T-cell (primary cell): ENCODE measurements at places on chromosomes 12 and 14.

DNA sequence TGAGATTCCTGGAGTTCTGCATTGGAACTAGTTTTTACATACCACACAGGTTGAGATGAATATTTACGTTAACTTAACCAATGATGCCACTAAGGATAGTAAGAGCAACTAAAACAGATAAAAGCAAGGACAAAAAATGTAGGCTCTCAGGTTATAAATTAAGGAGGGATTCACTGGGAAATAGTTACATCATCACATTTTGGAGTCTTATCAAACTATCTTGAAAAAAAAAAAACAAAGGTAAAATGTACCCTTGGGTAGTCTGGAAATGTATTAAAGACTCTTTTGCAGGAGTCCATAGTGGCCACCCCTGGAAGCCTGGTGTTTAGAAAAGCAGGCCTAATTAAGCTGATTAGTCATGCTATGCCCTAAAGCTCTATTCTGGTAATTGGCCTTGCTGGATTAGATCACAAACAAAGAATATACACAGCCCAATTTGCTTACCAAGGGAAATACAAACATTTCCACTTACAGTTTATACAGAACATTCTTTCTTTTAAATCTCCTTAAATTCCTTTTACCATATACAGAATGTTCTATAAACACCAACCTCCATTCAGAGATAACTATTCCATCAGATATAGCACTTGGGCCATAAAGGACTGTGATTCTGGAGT is 39.3 kb downstream of the SLC25A47 start:
- DNase-seq = no peak

DNA sequence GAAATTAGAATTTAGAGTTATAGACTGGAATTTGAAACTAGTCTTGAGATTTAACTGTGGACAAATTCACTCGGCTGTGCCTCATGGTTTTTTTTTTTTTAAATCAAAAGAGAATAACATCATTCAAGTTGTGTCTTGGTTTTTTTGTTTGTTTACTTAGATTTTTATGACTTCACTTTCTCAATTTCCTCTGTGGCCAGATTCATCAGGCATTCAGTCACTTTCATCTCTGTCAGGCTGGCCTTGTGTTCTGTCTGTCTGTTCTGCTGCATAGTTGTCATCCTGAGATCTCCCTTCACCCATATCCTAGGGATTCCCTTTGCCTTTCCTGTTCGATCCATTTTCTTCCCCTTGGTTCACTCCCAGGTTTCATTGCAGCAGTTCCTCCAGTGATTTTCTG is 10.0 kb downstream of the MARK3 start:
- DNase-seq = no peak

GRCh38 chr12:123853396-123854070 is 91.4 kb downstream of the DNAH10 start:
- no peak for DNase-seq

DNA sequence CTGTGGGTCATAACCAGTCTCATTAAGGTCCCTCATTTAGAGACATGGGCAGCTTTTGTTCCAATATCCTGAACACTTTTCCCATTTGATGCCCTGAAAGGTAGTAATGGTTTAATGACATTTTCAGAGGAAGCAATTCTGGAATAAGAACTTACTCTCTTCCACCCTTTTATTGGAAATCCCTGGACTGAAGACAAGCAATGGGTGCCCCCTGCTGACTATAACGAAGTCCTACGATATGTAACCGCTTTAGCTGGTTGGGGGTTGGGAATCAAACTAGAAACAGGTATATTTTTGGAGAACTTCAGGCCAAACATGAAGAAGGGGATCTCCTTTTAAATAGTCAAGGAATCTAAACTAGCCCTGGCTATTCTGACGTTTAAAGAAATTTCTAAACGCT is 20.5 kb downstream of the SARNP start:
- DNase-seq = no peak

DNA sequence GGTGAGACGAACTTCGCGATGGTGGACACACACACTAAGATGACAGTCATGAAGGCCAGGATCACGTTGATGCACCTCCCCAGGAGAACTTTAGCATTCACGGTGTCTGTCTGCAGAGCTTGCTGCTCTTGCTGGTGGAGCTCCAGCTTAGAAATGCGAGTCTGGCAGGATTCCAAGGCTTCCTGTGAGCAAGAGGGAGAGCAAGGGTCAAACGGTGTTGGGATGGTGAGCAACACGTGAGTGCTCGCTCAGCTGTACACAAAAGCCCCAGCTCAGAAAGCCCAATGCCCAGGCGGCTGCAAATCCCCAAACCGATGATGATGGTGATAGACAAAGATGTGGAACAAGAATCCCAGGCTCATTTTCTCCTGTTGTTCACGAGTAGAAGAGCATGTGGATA is 78.8 kb downstream of the TMCC3 start:
- DNase-seq = no peak

- no peak for DNase-seq
Observed at GRCh38 chr12:774051-774614, 21.8 kb downstream of the WNK1 start.

- DNase-seq = no peak
Observed at GRCh38 chr12:13777374-13777773, 204.0 kb downstream of the GRIN2B start.

GRCh38 chr14:52060080-52060479 is 8.8 kb downstream of the NID2 start:
- DNase-seq = no peak

GRCh38 chr12:123142518-123142840 is 8.4 kb downstream of the PITPNM2 start:
- DNase-seq = no peak

- DNase-seq = no peak
Observed at GRCh38 chr14:66008631-66009030, 477.5 kb upstream of the CCDC196 start.

- DNase-seq = no peak
Observed at GRCh38 chr14:32625211-32625610, 296.1 kb downstream of the AKAP6 start.

GRCh38 chr14:88305528-88306322 is 17.3 kb downstream of the KCNK10 start:
- no peak for DNase-seq

GRCh38 chr12:5335069-5335468 is 96.8 kb upstream of the NTF3 start:
- no peak for DNase-seq

DNA sequence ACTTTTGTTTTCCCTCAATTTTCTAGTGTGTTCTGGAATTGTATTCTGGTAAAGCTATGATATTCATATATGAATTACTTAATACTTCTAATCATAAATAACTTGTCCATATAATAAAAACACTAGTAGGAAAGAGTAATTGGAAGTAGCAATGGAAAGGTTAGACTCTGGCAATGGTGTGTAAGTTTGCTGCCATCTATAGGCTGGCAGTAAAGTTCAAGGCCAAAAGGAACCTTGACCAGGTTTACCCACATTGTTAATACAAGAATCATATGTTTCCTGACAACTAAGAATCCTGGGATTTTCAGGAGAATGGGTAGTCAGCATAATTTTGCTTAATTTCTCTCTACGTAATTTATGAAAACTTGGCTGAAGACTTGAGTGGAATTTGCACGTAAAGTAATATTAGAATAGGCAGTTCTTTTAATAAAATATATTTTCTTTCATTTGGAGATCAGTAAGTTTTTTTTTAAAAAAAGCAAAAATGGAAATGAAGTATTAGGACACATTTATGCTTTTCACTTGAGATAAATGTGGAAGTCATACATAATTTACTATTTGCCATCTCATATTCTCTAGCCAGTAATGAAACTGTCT is 926.7 kb downstream of the GALC start:
- DNase-seq = no peak

DNA sequence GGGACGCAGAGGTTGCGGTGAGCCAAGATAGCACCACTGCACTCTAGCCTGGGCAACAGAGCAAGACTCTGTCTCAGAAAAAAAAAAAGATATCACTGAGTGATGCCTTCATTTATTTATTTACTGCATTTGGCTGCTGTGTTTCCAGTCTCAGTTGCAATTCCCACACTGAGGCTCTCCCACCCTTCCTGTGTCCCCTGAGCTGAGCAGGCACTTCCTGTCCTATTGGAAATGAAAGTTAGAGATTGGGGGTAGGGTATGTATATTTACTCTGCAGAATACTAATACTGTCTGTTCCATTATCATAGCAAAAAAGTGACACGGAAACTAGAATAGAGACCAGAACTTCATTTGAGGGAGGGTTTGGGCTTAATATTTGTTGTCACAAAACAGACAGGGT is 1.6 kb upstream of the RBMS2 start:
- DNase-seq = no peak

DNA sequence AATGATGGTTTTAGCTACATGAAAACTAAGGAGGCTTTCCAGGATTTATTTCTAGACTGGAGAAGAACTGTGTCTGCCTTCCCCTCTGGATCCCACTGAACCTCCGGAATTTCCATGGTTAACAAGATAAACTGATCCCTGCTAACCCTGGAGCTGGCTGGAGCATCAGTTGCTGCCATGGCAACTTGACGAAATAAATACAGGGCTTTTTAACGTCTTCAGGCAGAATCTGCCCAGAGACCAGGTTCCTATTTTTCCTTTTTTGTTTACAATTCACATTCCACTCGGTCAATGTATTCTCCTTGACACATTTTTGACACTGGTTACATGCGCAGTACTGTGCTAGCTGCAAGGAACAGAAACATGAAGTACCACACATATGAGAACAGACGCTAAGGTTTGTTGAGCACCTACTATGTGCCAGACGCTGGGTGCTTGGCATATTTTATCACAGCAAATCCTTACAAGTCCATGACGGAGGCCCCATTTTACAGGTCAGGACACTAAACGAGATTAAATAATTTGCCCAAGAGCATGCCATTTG is 1.7 kb downstream of the C14orf132 start:
- no peak for DNase-seq

- no peak for DNase-seq
Observed at GRCh38 chr12:21940549-21941505, at the start of gene ABCC9. ABCC9 (minus strand) TSS chr12:21941426; CDS start chr12:21936674, 4,752 bp downstream.

GRCh38 chr14:31411218-31411727 is 9.1 kb downstream of the HEATR5A start:
- no peak for DNase-seq

DNA sequence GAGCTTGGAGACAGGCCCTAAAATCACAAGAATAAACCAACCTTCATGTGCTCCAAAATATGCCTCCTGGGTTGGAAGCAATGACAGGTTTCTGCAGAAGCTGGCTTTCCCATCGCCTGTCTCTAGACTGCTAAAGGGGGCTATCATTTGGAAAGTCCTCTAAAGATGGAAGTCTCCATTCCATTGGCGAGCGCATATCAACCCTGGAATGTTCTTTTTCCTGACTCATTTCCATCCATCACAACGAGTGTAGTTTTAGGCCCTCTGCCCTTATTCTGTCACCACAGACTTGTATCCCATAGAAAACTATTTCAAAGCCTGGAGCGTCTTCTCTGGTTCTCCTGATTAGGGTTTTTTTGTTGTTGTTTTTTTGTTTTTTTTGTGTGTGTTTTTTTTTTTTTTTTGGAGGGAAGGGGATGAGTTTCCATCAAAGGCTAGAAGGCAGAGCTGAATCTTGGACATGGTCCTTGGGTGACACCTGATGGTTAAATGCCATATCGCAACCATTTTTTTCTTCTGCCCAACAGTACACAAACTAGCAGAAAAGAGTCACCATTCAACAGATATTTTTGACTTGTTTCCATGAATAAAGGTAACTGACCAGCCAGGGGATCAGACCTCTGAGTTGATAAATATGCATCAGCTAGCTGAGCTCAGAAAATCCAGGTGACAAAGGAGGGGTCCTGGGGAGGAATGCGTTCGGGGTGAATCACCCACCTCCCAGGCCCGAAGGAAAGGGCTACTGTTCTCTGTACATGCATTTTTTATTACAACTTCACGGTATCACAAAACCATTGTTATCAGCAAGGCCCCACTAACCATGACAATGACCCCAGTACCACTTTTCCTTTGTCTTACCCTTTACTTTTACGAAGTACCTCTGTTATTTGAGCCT is 40.5 kb downstream of the KCNA5 start:
- DNase-seq = no peak

- DNase-seq = no peak
Observed at GRCh38 chr12:42539696-42540095, 49.9 kb downstream of the PRICKLE1 start.

DNA sequence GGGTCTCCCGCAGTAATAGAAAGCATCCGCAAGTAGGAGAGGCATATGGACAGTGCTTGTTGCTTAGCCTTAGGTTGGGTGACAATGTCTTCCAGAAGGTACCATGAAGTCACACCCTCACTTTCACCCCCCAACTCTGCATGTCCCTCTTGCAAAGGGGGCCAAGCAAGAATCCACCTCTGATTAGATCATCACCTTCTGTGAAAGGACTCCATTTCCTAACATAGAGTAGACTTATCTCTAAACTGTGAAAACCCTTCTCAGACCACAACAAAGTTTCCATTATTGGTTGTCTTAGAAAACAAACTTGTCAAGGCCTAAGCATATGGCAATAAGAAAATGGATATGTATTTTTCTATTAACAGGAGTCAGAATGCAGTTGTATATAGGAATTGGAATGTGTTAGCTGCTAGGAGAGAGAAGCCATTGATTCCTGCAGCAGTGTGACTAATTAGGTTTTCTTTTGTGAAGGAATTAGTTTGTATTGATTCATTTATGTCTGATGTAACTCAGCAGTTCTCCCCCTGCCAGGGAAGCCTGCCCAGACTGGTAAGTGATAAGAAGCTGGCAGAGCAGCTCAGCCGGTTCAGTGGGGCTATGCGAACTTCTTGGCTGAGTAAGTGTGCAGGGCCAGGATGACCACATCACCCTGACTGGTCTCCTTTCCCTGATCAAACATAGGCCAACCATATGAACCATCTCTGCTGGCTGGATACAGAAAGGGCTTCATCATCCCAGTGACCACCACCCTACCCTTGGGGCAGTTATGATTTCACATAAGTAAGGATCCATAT is 107.3 kb upstream of the CCDC196 start:
- DNase-seq = no peak

GRCh38 chr14:37650356-37651037 is 55.1 kb downstream of the TTC6 start:
- no peak for DNase-seq

DNA sequence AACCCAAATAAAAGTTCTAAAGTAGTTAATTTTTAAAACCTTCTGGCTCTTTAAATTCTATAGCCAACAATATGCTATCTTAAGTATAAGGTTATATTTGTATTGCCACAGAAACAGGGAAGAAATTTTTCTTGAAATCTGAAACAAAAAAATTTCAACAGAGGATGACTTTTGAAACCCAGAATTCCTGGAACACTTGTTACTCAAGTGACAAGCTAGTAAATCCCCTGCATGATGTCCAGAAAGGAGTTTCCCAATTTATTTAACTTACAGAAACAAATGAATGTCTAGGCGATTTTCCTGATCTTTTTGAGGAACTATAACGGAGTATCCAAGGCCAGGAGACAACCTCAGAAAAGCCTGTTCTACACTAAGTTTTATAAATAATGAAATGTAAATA is 69.6 kb downstream of the SLC41A2 start:
- no peak for DNase-seq

- no peak for DNase-seq
Observed at GRCh38 chr12:131152587-131152986, 198.9 kb downstream of the ADGRD1 start.
